ENCODE measurements at places on chromosomes 1 and 21. TPM values are rescaled to one million over a fixed set of nuclear protein-coding genes. Genes with fewer than 3 reads are reported as not detected.

The EDARADD gene
- total RNA-seq = 2.0 TPM

The SLC2A5 gene
- not detected for total RNA-seq

The NME7 gene
- total RNA-seq = 9.9 TPM

The NOS1AP gene
- 0.09 TPM for total RNA-seq

The PLEKHA6 gene
- total RNA-seq = 0.43 TPM

The LCE2B gene
- total RNA-seq = not detected

The GREM2 gene
- total RNA-seq = 0.08 TPM

The UBL4B gene
- not detected for total RNA-seq

The CAMSAP2 gene
- total RNA-seq = 0.89 TPM

The APH1A gene
- 153 TPM for total RNA-seq

The NPHS2 gene
- total RNA-seq = not detected

The VASH2 gene
- total RNA-seq = not detected

The DISP3 gene
- 0.60 TPM for total RNA-seq

The PCAT6 gene
- total RNA-seq = 1.5 TPM
